IMR-90 (cell line): ENCODE measurements at places on chromosomes 2 and 18. TPM values are rescaled to one million over a fixed set of nuclear protein-coding genes. Genes with fewer than 3 reads are reported as not detected.

The D2HGDH gene
- total RNA-seq: 6.3 and 8.3 TPM in 2 replicates

The FBXO11 gene
- 27.1 and 32.2 TPM in 2 replicates for total RNA-seq

The COL3A1 gene
- total RNA-seq: 408 and 411 TPM in 2 replicates

The HOXD1 gene
- total RNA-seq: not detected in 2 replicates

The SRD5A2 gene
- total RNA-seq: not detected in 2 replicates

The POTEE gene
- not detected in 2 replicates for total RNA-seq

The TDRD15 gene
- not detected in 2 replicates for total RNA-seq

The TFPI gene
- total RNA-seq: 83.0 and 93.9 TPM in 2 replicates

The CCDC68 gene
- total RNA-seq: 0.54 and 1.4 TPM in 2 replicates

The IL1B gene
- total RNA-seq: 3.0 and 3.6 TPM in 2 replicates

The MPPE1 gene
- total RNA-seq: 13.8 and 22.5 TPM in 2 replicates

The DAW1 gene
- 1.4 TPM in 2 replicates for total RNA-seq

The ABCG5 gene
- total RNA-seq: not detected in 2 replicates

The UGT1A10 gene
- total RNA-seq: not detected in 2 replicates

The ASB18 gene
- total RNA-seq: not detected in 2 replicates

The TUBB8B gene
- total RNA-seq: not detected in 2 replicates
